ENCODE measurements at places on chromosomes 2 and 18.

DNA sequence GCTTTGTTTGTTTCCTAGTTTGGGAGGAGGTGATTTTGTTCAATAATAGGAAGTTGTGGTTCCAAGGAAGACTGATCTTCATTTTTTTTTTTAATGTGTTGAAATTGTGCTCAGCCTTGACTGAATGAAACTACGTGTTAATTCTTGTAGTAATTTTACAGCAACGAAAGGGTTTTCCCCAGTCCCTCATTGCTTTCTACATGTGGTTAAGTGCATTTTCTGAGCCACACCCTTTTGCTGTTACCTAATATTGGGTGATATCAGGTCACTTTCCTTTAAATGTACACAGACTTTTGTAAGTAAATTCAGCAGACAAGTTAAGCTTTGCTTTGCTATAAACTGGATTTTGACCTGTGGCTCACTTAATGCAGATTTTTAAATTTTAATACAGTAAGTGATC is 73.6 kb downstream of the OTX1 start:
- no peak for DNase-seq

DNA sequence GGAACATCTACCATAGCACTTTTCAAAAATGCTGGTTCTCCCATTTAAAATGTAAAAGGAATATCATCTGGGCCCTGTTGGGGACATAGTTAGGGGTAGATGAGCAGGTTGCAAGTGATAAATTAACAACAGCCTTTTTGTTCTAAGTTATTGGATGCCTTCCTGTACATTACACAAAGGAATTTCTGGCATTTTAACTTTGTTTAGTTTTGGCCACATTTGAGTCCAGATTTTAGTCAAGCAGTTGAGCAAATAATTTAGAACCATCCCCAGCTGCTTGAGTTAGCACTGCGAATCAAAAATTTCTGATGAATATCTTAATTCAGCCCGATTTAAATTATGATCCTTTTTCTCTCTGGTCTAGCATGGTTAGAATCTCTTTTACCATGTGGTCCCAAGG is 124.4 kb downstream of the TTC27 start:
- no peak for DNase-seq

GRCh38 chr2:240347949-240348500 is 87.4 kb upstream of the GPC1 start:
- no peak for DNase-seq

DNA sequence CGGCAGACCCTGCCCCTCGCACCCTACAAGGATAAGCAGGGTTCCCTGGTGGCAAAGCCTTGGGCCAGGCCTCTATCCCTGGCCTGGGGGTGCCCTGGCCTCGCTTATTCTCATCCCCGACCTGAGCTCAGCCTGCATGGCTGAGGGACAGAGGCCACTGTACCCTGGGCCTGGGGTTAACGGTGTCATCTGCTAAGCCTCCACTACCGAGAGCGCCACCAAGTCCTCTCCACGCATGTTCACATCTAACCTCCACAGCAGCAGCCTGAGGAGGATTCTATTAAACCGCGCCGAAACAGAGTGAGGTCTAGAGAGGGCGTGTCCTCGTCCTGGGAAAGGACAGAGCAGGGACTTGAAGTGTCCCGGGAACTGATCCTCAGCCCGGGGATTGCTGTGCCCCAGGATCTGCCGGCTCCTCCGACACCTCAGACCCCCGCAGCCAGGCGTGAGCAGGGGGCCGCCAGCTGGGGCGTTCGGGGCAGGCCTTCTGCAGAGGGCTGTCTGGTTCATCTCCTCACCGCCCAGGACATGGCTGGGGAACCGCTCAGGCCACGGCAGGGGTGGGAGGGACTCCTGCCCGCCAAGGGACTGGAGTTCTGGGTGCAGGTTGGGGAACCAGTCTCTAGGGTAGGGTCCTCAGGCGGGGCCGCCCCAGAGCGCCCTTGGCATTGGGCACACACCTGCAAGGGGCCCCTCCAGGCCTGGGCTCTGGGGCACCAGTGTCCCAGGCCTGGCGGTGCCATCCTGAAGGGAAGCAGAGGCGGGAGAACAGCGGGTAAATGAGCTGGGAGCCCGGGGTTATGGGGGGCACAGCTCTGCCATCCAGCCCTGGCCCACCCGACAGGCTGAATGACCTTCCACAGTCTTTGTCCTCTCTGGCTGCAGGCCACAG is 68.0 kb upstream of the SMAD7 start:
- no peak for DNase-seq

- no peak for DNase-seq
These were observed 66.6 kb downstream of the ACKR3 start for GRCh38 chr2:236636261-236636660.

DNA sequence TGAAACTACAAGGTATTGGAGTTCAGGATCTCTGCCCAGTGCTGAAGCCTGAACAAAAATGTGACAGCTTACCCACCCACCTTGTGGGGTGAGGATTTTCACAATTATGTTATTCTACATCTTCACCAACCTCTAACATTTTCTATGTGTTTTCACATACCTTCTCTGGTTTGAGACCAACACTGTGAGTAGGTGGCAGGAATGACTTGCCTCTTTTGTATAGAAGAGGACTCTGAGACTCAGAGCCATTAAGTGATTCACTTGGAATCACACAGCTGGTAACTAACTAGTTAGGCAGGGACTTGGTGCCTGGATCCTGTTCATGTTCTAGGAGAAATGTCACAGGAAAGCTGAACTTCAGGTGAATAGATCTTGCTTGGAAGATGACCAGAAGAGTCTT is 14.8 kb upstream of the SRBD1 start:
- no peak for DNase-seq

- DNase-seq = no peak
These were observed 56.2 kb downstream of the SGPP2 start for GRCh38 chr2:222480497-222480896.

- peak; percentile 63 for DNase-seq
These were observed 18.1 kb downstream of the ZNF516 start for GRCh38 chr18:76476665-76477561.

DNA sequence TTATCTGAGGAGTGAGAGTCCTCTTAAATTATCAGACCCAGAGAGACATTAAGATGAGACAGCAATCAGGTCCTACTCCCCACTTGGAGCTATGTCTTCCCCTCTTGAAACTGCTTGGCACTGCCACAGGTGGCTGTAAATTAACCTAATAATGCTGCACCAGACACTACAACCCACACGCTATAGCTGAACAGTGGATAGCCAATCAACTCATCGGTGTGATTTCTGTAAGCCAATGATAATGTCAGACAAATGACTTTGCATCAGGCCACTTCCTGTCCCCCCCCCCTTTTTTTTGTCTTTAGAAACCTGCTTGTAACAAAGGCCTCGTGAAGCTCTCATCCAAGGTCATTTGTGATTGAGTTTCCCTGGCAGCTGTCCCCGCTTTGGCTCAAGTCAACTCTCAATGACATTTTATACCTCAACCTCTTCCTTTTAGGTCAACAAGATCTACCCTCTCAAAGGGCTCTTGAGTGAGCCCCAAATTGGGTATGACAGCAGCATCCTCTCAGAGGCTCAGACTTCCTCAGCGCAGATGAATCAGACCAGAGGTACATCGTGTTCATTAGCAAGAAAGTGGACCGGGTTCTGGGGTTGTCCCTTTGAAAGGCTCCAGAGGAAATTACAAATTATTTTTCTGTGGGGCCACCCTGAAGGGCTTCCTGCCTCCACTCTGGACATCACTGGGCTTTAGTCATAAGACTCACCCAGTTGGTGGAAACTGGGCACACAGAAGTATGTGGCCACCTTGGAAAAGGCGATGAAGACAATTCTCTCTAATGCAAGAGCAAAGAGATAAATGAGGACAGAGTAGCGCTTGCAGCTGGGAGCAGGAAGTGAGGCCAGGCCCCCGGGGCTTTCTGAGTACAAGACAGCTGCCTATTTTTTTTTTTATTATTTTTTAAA is 73.6 kb downstream of the COPS8 start:
- no peak for DNase-seq

- DNase-seq = no peak
These were observed 11.0 kb downstream of the SDC1 start for GRCh38 chr2:20213651-20214565.

- no peak for DNase-seq
These were observed 21.5 kb upstream of the REEP1 start for GRCh38 chr2:86358957-86359356.

DNA sequence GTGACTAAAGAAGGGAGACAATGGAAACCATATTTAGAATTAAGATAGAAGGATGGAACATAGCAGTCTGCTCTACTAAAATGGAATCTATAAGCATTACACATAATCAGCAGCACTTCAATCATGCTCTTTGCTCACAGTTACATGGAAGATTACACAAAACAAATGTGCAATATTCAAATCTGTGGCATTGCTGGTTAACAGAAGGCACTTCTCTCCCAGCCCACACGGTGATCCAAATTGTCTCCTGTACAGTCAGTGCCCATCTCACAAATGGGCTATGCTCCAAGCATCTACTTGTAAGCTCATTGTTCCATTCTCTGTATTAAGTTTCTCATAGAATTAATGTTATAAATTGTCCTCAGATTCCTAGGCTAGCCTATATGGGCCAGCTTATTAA is 716.6 kb downstream of the NRXN1 start:
- no peak for DNase-seq

- peak; percentile 6 for DNase-seq
These were observed 51.8 kb downstream of the MTHFD2 start for GRCh38 chr2:74250189-74250631.

GRCh38 chr2:39375917-39376316 is 61.2 kb downstream of the MAP4K3 start:
- no peak for DNase-seq

GRCh38 chr2:180578441-180578840 is 402.0 kb upstream of the UBE2E3 start:
- no peak for DNase-seq

GRCh38 chr2:30374380-30374779 is 72.7 kb upstream of the LCLAT1 start:
- no peak for DNase-seq

DNA sequence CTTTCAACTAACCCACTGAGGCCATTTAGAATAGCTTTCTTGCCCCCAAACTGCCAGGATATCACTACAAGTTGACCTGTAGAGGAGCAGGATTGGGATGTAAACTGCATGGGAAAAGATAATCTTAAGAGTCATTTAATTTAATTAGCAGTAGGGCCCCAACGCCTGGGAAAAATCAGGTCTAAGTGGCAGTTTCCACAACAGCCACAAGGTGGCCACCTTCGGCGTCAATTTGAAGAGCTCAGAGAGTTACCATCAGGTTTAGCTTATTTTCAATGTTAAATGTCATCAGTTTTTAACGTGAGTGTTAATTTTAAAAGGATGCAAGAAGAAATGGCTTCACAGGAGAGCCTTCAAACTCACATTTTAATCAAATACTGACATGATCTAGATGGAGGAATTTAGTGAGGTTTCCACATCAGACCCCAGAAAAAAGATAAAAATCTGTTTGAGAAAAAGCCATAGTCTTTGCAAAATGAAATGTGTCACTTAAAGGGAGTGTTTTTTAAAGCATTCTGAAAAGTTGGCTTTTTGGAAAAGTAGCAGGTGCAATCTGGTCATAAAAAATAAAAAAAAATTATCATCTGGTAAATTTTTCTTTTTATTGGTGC is 77.3 kb upstream of the UPP2 start:
- peak; percentile 5 for DNase-seq

- no peak for DNase-seq
These were observed 8.1 kb downstream of the ECEL1 start for GRCh38 chr2:232479341-232480200.

DNA sequence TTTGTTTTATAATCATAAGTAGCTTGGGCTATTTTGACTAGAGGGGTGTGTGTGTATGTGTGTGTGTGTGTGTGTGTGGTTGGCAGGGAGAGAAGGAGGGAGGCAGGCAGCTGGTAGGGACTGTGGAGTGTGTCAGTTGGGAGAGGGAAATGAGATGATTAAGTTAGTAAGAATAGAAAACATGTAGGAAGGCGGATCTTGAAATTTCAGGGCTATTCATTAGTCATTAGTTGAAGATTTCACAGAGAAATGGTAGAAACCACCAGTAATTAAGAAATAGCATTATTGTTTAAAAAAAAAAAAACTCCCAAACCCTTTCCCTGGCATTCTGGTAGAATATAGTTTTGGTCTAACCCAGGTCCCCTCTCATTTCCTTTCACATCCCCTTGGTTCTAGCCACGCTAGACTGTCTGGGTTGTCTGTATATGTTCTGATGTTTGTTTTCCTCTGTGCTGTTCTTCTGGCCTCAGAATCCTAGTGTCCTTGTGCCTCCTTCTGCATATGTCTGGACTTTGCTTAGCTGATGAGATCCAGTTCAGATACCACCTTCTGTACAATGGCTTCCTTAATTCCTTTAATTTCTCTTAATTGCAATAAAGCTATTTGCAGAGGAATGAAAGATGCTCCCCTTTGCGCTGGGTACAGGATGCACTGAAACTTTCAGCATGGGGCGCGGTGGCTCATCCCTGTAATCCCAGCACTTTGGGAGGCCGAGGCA is 161.6 kb downstream of the NEDD4L start:
- no peak for DNase-seq

DNA sequence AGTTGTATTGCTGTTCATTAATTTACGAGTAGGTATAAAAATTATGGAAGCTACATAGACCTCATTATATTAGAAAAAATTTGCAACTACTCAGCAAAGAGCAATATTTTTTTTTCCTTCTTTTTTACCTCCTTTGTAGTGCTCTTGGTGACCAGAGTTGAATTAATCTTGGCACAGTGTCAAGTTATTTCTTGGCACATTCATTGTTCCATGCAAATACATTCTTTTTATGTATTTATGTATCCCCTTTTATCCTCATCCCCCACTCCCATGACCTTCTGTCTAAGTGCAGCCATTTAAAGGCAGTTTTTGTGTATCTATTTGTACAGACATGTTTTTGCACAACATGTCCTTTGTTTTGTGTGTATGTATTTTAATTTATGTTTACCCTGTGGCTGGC is 224.5 kb downstream of the CCDC102B start:
- DNase-seq = no peak

DNA sequence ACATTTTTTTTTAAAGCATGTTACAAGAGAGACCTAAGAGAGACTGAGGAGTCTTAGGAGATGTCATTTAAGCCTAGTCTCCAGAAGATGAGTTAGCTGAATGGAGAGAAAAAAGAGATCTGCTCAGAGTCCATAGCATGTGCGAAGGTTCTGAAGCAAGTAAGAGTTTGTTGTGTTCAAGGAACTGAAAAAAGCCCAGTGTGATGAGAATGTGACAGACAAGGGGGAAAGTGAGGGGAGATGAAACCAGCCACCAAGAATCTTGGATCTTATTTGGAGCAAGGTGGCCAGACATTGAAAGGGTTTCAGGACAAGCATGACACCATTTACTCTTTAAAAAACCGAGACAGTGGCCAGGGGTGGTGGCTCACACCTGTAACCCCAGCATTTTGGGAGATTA is 5.2 kb upstream of the MOB1A start:
- no peak for DNase-seq

DNA sequence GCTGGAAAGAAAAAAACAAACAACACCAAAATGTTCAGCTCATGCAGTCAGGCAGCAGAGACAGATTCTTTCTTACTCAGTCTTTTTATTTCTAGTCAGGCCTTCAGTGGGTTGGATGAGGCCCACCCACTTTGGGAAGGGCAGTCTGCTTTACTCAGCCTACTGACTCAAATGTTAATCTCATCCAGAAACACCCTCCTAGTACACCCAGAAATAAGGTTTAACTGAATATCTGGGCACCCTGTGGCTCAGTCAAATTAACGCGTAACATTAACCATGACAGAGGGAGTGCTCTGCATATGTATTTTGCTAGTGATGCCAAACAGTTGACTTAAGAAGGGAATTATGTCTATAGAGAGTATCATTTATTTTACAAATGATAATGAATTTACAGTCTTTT is 401.6 kb downstream of the PARD3B start:
- DNase-seq = no peak

GRCh38 chr2:112626604-112627059 is 19.1 kb upstream of the SLC20A1 start:
- DNase-seq = peak; percentile 31

All from amniotic stem cell (primary cell).